Dermis microvascular lymphatic vessel endothelial cell (primary cell): ENCODE measurements at places on chromosomes 11 and 22. TPM values are rescaled to one million over a fixed set of nuclear protein-coding genes. Genes with fewer than 3 reads are reported as not detected.

DNA sequence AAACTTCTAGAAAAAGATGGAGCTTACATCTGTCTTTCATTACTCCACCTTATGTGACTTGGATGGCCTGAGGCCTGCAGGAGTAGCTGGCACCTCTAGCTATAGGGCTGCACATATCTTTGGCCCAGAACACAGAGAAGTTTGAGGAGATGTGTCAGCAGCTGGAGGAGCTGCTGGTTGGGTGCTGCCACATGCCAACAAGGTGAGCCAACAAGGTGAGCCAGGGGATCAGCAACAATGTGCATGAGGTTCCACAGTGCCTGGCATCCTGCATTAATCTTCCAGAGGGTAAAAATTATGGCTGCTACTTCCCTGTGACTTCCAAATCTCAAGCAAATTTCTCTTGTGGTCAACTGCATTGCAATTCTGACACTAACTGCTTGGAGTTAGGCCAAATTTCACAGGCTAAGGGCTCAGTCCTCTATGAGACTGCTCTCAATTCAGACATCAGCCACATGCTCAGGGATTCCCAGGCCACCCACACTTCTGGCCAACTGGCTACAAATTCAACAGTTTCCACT is 16.0 kb downstream of the RBM7 start:
- no peak for DNase-seq

The OSM gene
- total RNA-seq, result not detected in 2 replicates

- DNase-seq, result no peak
These were observed 263.0 kb downstream of the OPCML start for GRCh38 chr11:133269267-133269666.

DNA sequence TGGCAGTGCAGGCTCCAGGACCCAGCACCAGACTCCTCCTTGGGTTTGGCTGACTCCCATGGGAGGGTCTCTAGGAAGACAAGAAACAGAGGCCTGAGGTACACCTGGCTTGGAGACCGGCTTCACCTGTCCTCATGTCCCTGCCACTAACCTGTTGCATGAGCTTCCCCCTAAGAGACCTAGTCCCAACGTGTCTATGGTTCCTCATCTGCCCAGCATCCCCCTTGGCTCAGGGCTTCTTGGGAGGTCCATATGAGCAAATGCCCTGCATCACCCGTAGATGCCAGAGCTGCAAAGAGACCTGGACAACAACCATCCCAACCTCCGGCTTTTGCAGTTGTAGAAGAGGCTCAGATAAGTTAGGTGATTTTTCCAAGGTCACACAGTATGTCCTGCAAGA is 123.5 kb downstream of the BUD13 start:
- DNase-seq, result no peak

- DNase-seq, result no peak
These were observed 101.3 kb downstream of the DYNC2H1 start for GRCh38 chr11:103210543-103210942.

DNA sequence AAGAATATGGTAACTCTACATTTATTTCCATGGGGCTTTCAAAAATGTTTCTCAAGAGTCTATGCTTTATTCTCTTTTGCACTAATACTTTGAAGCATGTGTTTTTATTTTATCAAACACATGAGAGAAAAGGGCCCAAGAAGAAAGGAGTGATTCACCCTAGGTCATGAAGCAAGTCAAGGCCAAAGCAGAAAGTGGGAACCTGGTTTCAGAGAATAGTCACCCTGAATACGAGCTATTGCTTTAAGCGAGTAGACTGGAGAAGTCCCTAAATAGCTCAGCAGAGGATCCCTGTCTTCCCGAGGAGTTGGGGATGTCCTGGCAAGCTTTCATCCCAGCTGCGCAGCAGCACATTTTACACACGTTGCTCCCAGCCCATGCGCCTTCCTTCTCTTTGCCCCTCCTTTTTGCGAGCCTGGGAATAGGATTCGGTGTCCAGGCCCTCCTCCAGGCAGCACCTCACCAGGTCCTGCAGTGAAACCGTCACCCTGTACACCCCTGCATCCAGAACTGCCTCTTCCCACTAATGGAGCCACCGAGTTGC is 19.1 kb downstream of the MPEG1 start:
- DNase-seq, result no peak

GRCh38 chr11:116055064-116055463 is 550.8 kb upstream of the CADM1 start:
- no peak for DNase-seq

DNA sequence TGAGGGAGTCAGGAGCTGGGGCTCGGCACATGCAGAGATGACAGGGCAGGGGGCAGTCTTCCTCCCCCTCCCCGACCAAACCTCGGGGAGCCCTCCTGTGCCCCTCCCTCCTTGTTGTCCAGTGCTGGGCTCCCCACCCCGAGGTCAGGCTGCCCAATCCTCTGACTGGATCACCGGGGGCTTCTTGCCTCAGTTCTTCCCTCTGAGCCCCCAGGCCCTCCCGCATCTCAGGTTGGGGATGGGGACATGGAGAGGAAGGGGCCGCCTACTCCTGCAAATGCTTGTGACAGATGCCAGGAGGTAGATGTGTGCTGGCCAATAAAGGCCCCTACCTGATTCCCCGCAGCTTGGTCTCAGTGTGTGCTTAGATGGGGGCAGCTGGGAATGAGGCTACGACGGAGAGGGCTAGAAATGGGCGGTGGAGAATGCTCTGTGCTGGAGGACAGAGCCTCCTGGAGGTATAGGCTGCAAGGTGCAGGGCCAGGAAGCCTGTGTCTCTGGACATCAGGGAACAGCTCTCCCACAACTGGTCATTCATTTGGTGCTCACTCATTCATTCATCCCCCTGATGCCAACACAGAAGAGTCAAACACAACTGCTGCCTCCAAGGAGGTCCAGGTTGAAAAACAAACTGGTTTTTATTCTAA is 8.4 kb downstream of the RHBDD3 start:
- no peak for DNase-seq

The DRICH1 gene
- 0.13 TPM in 1 of 2 replicates, not detected in the other for total RNA-seq

DNA sequence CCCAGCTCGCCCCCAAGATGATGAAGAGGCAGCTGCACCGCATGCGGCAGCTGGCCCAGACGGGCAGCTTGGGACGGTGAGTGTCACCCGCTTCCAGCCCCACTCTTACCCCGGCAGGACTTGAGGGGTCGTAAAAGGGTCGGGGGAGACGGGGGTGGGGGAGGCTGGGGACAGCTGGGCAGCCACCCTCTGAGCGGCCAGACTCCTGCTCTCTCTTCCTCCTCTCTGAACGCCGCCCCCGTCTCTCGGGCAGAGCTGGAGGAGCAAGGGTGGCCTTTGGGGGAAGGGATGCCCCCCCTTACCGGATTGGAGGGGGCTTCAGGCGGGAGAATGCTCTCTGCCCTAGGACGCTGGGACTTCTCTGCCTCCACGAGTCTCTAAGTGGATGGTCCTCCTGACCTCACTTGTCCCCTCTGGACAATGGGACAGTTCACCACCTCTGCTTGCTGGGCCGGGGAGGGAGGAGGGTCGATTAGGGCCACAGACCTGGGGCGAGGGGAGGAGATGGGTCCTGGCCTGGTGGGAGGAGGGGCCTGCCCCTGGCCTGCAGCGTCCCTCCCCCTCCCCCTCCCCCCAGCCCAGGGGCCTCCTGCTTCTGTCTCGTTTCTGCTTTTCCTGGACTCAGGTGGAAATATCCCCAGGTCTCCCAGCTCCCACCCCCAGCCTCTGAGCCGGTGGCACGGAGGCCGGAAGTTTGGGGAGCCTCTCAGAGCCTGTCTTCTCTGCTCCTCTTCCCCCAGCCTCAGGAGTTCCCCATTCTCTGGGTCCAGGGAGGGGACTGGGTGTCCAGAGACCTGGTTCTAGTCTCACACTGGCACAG is 512 bp downstream of the SH3BP1 start:
- DNase-seq, result no peak

- DNase-seq, result no peak
These were observed 2.1 kb upstream of the OR4X1 start for GRCh38 chr11:48261600-48261999.

- no peak for DNase-seq
These were observed 71.8 kb downstream of the ATG16L2 start for GRCh38 chr11:72885749-72886609.

- DNase-seq, result no peak
These were observed 58.8 kb downstream of the ENDOD1 start for GRCh38 chr11:95148406-95148805.

GRCh38 chr11:124359566-124359965 is 24.7 kb downstream of the OR8B2 start:
- DNase-seq, result no peak

GRCh38 chr11:81658722-81659121 is 1074.9 kb downstream of the FAM181B start:
- DNase-seq, result no peak

DNA sequence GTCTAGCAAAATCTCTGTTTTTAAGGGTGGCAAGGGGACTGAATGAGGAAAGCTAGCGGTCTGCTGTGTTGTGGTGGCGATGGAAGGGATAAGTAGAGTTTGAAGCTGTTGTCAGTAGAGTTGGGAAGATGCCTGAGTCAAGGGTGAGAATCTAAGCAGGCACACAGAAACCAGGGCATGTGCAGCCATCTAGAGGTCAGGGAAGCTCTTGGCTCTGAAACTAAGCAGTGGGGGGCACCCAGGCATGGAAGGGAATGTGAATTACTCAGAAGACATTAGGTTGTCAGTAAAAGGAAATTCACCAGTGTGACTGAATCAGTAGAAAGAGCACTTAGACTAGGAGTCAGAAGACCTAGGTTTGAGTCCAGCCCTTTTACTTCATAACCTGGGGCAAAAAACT is 15.4 kb downstream of the BMAL1 start:
- no peak for DNase-seq

DNA sequence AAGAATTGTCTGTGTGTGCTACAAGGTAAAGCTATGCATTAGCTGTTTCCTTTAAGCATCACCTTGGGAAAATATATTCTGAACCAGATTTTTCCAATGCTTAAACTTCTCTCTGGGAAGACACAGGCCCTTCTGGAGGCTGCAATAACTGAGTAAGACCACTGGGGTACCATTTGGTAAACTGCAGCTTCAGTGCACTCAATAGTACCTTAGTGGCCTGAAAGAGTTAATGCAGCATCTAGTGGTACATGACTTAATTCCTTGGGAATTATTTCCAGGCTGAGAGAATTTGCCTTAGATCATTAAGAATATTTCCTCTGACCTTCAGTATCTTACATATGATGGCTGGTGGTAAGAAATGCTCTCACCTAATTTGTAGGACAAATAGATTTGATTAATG is 727.4 kb downstream of the DLG2 start:
- DNase-seq, result no peak

DNA sequence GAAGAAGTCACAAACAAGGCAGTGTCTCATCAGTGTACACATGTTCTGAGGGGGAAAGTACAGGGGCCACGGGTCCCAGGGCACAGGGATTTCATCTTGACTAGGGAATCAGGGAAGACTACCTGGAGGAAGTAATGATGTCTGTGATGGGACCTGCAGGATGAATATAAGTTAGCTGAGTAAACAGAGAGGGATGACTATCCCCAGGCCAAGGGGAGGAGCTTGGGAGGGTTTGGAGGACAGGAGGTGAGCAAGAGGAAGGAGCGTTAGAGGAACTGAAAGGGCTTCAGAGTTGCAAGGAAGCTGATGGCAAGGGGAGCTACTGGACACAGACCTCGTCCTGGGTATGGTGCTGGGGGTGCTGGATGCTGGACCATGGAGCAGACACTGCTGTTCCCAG is 56.4 kb downstream of the TRAF6 start:
- DNase-seq, result no peak

DNA sequence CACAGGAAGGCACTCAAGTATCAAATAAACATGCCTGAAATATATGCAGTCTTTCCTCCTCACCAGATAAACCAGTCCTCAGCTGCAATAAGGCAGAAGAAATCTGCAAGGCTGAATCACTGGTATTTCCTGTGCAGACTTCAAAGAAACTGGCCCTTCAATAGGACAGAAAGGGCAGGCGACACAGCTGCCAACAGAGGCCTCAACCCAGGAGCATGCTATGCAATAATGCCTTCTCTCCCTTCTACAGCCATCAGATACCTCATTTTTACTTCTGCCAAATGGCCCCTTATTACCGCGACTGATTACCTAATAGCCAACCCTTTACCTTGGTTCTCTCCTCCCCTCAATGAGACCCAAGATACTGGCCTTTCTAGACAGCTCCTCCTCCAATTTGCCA is 8.0 kb downstream of the NUMA1 start:
- DNase-seq, result peak; percentile 83

DNA sequence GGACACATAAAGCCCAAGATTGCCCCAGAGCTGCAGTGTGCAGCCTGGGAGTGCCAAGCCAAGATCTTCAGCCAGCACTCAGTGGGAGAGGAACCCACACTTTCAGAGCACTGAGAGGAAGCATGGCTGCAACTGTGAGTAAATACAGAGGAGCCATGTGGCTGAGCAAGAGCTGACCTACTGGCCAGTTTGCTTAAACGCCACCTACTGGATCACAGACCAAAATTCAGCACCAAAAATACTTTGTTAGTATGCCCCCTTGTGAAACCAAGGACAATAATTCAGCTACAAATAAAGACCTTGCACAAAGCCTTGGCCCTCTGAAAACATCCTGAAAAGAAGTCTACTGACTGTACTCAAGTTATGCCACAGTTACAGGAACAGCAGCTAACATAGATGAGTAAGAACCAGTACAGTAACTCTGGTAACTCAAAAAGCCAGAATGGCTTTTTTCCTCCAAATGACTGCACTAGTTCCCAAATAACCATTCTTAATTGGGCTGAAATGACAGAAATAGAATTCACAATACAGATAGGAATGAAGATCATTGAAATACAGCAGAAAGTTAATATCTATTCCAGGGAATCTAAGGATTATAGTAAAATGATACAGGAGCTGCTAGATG is 10.1 kb upstream of the OR4A15 start:
- no peak for DNase-seq

The PLAAT4 gene
- total RNA-seq, result 2.3 and 7.0 TPM in 2 replicates

The MMP13 gene
- not detected in 2 replicates for total RNA-seq

DNA sequence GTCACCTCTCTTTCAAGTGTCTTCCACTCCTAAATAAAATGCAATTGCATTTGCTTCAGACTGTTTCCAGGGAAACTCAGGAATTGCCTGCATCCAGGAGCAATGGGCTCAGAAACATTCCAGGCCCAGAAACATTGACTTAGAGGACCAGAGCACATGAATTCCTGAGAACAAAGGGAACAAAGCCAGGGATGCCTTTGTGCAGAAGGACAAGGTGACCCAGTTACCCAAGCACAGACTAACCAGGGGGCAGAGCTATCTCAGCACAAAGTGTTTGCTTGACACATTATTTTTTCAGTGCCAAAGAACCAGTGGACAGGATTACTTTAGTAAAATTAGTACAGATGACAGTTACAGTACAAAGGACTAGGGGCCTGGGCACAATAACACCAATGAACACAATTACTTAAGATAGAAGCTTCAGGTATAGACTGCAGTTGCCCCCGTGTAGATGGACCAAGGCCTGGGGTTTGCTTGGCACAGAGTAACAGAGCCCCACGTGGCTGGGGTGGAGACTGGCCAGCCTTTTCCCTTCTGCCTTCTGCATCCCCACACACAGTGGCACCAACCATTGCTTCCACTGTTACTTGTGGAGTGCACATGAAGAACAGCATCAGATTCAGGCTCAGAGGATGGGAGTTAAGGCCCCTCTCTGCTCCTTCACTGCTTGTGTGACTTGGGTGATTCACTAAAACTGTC is 500.8 kb downstream of the INSC start:
- no peak for DNase-seq
